ENCODE measurements at places on chromosomes 2 and 18. TPM values are rescaled to one million over a fixed set of nuclear protein-coding genes. Genes with fewer than 3 reads are reported as not detected.

Gene GPR45
- total RNA-seq, result not detected

Gene ALPG
- total RNA-seq, result not detected

Gene NYAP2
- total RNA-seq, result not detected

Gene RBFA
- 36.5 TPM for total RNA-seq

Gene ACMSD
- not detected for total RNA-seq

Gene ERFE
- total RNA-seq, result 2.8 TPM

Gene LAMA1
- total RNA-seq, result 12.6 TPM

Gene TLX2
- total RNA-seq, result not detected

Data from thyroid gland (tissue), 4 donors.